GM03348 (cell line): ENCODE measurements at places on chromosomes 7 and 10.

DNA sequence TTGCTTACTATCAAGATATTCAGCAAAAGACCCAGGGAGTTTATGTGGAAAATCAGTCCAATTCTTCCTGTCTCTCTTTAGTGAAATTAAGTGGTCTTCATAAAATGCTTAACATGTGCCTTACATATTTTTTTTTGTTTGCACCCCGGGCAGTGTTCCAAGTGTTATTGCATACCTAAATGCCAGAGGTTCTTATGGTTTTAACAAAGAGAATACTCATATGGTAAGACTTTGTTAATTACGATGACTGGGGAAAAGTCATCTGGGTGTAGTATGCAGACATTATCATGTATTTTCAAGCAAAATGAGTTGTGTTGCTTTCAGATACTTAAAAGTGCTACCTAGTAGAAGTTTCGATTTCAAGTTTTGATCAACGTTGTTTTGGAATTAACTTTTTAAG is 82.6 kb downstream of the PRKG1 start:
- peak; percentile 4 for DNase-seq

DNA sequence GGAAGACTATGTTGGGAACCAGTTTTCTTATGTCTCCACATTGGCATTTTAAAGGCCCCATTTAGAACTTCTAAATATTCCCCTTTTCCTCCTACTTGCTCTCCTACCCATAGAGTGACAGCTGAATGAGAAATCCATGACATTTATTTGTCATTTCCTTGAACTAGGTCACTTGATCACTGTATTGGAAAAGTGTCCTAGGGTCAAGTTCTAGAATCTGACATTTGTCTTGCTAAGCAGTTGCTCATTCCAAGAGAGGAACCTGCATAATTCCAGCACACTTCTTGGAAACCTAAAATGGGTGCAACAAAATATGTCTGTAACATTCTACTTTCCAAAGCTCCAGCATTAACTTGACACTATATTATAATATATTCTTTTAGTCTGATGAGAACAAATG is 3.6 kb upstream of the DPY19L1 start:
- DNase-seq: no peak

DNA sequence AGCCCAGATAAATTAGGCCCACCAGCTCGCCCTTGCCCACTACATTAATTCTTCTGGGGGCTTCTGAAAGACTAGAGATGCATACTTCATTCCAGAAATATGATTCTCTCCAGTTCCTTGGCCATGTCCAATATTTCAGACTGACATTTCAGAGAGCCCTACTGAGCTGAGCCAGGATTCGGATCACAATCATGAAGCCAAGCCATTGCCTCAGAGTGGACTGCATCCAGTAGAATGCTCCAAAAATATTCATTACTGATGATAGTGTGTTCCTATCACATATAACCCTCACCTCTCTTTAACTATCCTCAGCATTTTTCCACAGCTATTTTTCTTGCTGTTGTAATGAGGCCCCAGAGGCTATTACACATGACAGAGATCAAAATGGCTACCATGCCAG is 38.7 kb downstream of the ARMH3 start:
- no peak for DNase-seq

DNA sequence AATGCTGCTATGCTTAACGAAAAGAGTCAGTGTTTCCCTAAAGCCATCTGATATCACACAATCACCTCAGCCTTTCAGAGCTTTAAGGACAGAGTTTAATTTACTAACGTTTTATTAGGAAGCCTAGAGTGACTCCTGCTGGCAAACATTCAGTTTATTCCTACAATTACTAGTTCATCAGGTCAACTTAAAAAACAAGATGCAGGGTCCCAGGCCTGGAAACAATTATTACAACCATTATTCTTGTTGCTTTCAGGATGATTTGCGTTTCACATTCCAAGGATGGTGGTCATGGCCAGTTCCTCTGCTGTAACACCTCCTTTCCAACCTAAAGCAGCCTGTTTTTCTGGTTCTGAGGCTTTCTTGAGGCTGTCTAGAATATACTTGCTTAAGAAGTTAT is 1.5 kb upstream of the FAM53B start:
- peak; percentile 25 for DNase-seq

GRCh38 chr10:35219891-35220890 is 93.5 kb downstream of the CREM start:
- no peak for DNase-seq

GRCh38 chr10:108721874-108722273 is 1201.4 kb downstream of the XPNPEP1 start:
- no peak for DNase-seq

DNA sequence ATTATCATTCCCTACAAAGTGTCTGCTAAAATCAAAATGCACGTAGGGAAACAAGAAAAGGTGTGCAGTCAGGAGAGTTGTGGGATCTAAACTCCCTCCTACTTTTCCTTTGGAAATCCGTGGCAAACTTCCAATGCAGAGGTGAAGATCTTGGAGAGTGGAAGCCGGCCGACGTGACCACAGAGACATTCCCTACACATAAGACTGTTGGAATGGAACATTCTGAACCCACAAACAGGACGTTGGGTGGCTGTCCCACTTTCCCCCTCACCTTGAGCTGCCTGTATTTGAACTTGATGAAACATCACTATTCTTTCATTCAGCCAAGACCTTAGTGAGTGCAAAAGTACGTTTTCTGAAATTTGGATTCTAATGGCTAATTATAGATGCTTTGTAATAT is 65.9 kb downstream of the PRKCQ start:
- no peak for DNase-seq

DNA sequence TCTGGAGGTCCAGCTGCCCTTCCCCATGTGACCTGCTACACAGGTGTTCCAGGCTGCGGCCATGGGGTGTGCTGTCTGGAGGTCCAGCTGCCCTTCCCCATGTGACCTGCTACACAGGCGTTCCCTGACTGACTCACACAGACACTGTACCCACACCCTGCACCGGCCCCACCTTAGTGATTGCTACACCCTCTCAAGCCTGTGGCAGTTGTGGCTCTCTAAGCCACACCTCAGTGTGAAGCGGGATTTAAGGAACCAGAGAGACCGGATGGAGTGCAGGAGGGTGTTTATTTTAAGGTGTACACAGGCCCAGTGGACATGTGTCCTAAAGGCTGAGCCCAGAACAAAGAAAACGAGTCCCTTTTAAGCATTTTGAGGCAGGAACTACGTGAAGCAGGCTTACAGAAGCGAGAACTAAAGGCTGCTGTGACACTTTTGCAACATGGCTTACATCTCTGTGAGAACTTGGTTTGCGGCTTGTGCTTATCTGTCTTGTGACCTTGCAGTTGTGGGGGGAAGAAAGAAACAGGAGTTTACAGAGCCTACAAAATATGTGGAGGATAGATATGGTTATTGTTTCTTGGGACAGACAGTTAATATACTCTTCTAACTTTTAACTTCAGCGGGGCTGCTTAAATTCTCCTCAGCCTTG is 326.4 kb downstream of the PAXIP1 start:
- no peak for DNase-seq

DNA sequence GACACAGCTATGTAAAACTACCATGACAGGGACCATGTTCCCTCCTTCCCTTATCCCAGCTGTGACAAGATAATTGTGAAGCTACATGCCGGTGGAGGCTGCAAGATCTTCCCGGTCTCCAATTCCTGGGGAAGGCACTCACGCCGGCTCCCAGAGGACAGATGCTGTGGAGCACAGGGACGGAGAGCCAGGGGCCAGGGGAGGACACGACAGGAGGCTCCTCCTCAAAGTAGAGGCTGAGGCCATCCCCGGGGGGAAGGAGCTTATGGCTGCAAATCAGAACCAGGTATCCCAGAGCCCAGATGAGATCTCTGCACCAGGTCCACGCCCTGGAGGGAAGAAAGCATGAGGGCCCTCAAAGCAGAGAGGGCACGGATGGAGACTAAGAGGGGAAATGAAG is 286.2 kb downstream of the TCERG1L start:
- no peak for DNase-seq

DNA sequence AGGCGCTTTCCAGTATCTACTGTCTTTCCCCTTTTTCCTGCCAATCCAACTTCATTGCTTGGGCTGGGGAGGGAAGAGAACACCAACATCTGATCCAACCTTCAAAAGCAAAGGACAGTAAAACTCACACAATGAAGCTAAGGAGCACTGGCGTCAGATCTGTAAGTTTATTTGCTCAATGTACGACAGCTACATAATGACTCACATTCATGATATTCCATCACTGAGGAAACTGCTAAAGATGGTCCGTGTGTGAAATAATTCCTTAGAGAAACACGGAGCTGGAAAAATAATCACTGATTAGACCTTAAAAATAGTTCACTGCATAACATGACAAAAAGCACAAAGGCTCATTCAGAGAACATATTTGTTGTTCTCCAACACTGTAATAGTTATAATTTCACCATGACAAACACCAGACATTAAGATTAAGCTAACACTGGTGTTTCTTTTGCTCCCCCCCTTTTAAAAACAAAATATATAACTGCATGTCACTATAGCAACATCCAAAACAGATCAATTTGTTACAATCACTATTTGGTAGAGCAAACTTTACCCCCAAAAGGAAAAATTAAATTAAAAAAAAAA is 24.3 kb downstream of the HSPB1 start:
- peak; percentile 18 for DNase-seq

DNA sequence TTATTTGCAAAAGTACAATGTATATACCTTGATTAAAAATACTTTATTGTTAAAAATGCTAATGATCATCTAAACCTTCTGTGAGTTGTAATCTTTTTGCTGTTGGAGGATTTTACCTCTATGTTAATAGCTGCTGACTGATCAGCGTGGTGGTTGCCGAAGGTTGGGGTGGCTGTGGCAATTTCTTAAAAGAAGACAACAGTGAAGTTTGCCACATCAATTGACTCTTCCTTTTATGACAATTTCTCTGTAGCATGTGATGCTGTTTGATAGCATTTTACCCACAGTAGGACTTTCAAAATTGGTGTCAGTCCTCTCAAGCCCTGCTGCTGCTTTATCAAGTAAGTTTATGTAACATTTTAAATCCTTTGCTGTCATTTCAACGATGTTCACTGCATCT is 16.9 kb upstream of the ENTPD1 start:
- DNase-seq: no peak

DNA sequence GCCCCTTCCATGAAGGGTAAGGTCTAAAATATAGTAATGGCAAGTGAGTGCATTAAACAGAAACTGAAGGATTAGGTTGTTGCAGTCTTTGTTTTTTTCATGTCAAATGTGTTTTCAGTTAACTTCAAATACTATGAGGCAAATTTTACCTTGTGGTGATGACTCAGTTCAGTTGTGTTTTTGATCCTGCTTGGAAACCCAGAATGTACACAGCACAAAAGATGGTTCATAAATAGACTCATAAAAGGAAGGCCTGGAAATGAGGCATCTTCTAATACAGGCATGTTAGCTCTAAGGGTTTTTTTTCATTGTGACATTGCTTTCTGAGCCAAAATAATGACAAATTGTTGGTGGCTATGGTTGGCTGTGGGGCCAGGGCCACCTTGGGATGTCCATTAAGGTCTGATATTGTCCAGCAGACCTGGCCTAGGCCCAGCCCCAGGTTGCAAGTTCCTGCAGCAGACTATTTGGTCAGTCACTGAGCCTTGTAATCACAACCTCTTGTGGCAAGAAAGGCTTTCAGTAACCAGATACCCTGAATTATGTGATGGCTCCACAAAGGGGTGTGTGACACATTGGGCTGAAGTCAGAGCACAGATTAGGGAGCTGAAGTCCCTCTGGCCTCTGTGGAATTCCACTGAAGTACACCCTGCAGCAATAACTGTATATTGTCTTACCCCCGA is 69.0 kb upstream of the SAMD8 start:
- peak; percentile 52 for DNase-seq

GRCh38 chr10:86665218-86665607 is 3.1 kb upstream of the LDB3 start:
- no peak for DNase-seq

DNA sequence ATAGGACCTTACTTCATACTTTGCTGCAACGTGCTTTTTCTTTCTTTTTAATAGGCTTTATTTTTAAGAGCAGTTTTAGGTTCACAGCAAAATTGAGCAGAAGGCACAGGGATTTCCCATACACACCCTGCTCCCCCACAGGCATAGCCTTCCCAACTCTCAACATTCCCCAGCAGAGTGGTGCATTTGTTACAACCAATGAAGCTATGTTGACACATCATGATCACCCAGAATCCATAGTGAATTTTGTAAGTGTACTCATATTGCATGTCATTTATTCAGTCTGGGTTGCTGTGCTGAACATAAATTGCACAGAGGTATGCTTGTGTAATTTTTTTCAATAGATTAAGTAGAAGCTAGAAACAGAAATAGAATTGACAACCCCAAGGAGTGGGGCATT is 327.3 kb downstream of the INHBA start:
- DNase-seq: no peak

DNA sequence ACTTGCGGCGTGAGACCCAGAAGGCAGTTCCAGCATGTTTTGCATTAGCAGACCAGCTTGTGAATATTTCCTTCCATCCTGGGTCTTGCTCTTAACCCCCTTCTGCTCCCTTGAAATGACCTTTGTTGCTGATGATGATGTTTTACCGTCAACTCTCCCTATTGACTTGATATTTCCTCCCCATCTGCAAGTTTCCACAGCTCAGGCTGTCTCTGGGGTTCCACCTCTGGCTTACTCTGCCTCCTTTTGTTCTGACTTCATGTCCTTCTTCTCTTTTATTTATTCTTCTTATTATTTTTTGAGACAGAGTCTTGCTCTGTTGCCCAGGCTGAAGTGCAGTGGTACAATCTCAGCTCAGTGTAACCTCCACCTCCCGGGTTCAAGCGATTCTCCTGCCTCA is 17.2 kb downstream of the BAMBI start:
- DNase-seq: no peak

GRCh38 chr10:26508016-26508415 is 69.9 kb downstream of the APBB1IP start:
- peak; percentile 14 for DNase-seq

DNA sequence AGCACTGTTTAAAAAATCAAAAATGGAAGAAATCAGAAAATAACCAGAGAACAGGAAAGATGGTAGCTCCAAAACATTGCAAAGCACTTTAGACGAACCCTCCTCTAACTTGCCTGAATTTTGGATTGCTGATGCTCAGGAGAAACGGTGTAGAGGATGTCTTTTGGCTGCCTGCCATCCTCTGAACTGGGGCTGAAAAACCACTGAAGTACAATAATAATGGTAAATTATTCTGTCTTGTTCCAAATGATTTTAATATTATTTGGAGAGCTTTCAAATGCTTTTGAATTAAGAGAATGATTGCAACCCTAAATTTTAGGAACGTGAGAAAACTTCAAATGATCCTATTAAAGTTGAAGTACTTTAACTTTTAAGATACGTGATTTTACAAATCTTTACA is 167.3 kb upstream of the SLC13A1 start:
- DNase-seq: no peak

GRCh38 chr10:118506671-118507590 is 88.5 kb downstream of the PRLHR start:
- no peak for DNase-seq

GRCh38 chr7:36039243-36039642 is 113.8 kb upstream of the EEPD1 start:
- DNase-seq: no peak

GRCh38 chr7:12373580-12374263 is 29.9 kb downstream of the VWDE start:
- DNase-seq: no peak
